ENCODE measurements at places on chromosomes 2 and 18.

GRCh38 chr18:48345596-48345995 is 63.6 kb downstream of the ZBTB7C start:
- DNase-seq = no peak

- no peak for DNase-seq
These were observed 115.0 kb upstream of the LGALSL start for GRCh38 chr2:64338910-64339500.

DNA sequence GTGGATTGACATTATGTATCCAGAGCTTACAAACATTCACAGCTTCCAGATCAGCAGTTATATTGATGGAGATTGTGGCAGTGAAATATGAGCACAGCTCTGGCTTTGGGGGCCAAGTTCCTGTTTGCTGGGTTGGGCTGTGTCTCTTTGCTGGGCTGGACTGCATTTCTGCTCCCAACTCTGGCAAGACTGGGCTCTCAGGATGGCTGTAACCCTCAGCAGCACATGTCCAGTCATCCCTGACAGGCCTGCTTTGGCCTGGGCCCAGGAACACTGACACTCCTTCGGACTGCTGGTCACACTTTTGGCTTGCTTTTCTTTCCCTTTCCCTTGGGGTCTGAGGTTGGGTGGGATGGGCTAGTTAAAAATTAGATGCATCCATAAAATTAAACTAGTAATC is 17.9 kb upstream of the VPS4B start:
- DNase-seq = no peak

DNA sequence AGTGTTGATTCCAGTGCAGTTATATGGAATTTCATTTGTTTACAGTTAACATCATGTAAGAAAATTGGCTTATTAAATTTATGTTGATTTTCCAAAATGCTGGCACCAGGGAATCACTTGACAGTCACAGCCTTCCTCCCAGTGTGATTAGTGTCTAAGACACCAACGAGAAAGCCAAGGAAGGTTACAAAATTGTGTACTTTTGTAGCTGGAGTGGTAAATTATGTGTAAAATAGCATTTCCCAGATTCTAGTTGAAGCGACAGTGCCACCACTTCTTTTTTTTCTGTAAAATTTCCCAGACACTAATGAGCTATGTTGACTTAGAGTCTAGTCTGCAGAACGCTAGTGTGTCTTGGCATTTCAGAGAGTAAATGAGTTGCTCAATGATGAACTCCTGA is 101.3 kb downstream of the NCK2 start:
- DNase-seq = no peak

DNA sequence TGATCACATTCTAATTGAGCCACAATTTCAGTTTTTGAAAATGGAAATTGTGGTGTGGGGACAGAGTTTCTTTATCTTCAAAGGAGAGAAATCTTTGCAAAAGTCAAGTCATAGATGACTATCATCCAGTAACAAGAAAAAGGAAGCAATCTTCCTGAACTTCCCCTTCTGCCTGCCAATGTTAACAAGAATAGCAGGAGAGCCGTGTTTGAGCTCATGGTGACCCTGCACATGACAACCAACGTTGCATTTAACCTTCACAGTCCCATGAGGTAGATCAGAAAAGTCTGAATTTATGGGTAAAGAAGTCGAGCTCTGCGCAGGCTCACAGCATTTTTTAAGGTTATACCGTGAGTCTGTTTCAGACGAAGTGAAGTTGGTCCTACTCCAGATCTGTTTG is 454.9 kb downstream of the LPIN1 start:
- DNase-seq = no peak

DNA sequence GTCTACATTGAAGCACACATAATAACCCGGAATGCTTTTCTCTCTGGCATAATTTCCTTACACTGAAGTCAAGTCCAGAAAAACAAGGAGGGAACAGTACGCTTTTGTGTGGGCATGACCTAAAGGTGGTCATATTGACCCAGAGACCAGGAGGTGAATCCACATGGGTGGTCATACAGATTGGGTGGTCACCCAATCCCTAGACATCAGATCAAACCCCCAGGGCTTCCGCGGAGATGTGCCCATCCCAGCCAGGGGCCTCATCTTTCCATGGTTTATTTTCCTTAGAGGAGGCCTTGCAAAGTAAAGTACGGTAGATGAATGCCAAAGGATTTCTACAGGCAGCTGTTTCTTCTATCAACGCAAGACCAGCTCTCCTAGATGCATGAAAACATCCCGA is 38.8 kb downstream of the FAM168B start:
- no peak for DNase-seq

DNA sequence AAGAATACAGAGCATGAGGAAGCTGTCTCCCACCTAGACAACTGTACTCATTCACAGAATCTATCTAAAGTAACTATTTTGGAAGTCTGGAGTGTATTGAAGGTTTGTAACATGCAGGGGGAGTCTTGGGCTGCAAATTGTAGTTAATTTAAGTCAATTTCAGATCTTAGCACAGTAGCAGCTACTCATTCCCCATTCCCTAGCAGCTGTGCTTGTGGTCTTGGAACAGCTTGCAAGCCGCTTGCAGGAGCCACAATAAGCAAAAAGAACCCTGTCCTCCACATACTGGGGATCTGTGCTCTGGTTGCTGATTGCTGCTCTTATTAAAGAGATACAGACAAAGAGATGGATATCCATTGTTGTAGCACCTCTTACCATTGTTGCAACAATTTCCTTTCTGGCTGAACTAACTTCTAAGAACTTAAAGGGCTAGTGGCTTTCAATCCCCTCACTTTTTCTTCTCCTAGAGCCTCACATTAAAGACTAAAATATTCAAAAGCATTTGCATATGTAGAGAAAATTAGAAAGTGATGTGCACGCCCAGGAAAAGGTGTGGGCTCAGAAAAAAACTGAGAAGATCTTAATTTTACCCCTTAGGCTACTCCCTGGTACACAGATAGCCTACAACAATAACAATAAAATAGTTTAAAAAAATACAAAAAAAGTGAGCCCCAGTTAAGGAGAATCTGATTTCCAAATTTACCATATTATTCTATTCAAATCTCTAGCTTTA is 1775.1 kb upstream of the PIK3C3 start:
- DNase-seq = no peak

DNA sequence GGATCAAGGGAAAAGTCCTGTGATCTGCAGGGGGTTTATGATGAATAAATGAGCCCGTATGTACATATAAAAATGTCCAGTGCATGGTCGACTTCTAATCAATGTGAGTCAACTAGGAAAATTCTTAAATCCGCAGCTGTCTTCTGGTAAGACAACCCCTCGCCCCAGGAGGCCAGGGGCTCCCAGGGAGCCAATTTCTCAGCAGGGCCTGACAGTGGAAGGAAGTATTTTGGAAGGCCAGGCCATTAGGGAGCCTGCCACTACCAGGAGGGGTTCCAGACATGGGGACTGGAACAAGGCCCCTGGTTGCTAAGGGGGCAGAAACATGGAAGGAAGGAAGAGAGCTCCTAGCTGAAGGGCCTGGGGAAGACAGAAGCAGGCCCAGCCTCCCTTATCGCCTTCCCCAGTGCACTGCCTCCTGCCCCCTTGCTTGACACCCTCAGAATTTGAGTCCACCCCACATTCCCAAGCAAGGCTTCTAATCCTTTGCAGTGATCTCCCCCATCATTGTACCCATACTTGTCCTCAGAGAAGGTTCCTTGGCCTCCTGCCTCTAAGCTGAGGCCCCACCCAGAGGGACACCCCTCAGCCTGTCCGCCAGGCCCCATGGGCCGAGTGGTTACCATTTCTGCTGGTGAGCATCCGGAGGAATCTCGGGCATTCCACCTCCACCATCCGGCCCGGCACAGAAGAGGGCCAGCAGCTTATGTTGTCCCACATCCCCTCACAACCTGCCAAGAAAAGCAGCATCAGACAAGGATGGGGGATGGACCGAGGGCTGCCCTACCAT is 45.9 kb downstream of the SCTR start:
- no peak for DNase-seq

DNA sequence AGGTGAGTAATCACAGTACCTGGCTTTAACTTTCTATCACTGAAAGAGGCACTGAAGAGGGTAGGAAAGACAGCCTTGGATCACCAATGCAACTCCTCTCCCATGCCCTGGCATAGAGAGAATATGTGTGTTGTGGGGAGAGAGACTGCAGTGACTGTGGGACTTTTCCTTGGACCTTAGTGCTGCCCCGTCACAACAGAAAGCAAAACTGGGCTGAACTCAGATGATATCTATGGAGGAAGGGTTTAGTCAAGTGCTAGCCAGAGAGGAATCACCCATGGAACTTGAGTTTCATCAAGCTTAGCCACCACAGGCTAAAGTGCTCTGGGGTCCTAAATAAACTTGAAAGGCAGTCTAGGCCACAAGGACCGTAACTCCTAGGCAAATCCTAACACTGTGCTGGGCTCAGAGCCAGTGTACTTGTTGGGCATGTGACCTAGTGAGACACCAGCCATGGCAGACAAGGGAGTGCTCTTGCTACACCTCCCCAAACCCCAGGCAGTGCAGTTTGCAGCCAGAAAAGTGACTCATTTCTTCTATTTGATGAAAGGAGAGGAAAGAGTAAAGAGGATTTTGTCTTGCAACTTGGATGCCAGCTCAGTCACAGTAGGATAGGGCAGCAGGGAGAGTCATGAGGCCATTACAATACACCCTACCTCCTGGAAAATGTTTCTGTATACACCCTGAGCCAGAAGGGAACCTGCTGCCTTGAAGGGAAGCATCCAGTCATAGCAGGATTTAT is 105.8 kb upstream of the SPOPL start:
- DNase-seq = no peak

DNA sequence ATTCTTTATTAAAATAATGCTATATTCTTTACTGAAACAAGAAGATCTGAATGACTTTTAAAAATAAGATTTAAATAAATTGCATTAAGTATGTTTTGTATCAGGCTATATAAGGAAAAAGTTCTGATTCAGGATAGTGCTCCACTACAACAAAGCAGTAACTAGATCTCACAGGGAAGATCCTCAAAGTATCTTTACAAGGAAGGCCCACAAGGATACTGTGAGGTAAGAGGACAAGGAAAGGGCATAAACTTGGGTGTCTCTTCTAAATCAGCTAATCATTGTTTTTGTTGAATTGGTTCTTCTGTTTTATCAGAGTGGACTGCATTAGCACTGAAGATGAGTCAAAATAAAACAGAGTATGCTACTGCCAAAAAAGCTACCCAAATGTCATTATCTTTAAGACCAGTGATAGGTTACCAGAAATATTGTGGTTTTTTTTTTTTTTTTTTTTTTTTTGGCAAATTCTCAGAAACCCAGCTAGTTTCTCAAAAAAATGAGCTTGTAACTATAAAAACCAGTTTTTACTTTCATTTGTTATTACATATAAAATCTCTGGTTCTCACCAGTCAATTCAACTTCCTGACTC is 160.9 kb downstream of the BAZ2B start:
- DNase-seq = no peak

DNA sequence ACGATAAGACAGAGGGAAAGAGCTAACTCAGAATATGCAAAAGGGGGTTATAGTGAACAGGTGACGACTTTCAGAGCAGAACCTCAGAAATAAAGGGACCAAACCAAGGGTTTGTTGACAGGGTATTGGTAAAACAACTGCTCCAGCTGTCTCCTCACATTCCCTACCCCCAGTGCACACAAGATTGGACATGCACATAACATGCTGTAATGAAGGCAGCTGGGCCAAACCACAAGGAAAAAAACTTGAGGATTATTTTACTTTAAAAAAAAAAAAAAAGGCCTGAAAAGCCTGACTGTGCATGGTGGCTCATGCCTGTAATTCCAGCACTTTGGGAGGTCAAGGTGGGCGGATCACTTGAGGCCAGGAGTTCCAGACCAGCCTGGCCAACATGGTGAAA is 3.5 kb downstream of the RBM43 start:
- DNase-seq = no peak

GRCh38 chr2:164479460-164479859 is 141.8 kb downstream of the GRB14 start:
- no peak for DNase-seq

DNA sequence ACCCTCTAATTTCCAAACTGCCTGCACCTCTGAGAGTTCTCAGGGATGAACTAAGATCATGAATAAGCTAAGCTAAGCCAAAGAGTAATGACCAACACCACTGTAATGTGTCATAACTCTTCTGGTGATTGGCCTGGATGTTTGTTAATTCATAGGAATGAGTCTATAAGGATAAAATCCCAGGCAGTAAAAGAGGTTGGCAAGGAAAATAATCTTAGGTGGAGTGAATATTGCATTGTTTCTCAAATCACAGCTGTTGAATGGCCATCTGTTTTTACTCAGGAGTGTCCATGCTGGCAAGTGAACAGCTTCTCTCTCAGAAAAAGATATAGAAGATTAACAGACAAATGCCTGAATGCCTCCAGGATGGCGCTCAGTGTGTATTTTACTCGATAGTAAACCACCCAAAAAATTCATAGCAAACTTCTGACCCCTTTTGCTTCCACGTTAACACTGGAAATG is 60.8 kb upstream of the GLS start:
- no peak for DNase-seq
